T-helper 2 cell treated with Interferon-gamma antibody and Interleukin-4, amounts not matched to agents 100 ng/mL and 5 ng/mL, for 36 hours (primary cell): ENCODE measurements at places on chromosomes 5 and 9. TPM values are rescaled to one million over a fixed set of nuclear protein-coding genes. Genes with fewer than 3 reads are reported as not detected.

Gene CCL21
- total RNA-seq: not detected in 2 replicates

Gene PROP1
- not detected in 2 replicates for total RNA-seq

Gene NSD1
- total RNA-seq: 99.7 and 103 TPM in 2 replicates

Gene ORM2
- total RNA-seq: not detected in 2 replicates

Gene KYAT1
- 15.7 and 17.4 TPM in 2 replicates for total RNA-seq
